Osteocyte (in vitro differentiated cells): ENCODE measurements at places on chromosomes 2 and 18.

DNA sequence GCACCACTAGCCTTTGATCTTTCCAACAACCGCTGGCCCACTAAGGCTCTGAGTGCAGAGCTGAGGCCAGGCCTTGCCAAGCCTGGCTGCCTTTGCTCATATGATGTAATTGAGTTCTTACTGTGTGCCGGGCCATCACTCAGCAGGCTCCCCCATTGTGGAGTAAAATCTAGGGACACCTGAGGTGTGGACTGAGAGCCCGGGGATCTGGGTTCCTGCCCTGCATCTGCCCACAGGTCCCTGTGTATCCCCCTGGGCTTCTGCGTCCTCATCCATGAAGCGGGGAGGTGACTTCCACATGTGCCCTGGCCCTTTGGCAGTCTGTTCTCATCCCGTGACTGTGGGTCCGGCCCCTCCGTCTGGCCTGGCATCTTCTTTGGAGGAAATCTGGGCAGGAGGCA, 33.8 kb downstream of the GREB1 start:
- no peak for DNase-seq

GRCh38 chr2:8511868-8512612, 169.8 kb upstream of the ID2 start:
- DNase-seq, result no peak

- no peak for DNase-seq
Measured at GRCh38 chr18:61435064-61435652, 101.9 kb downstream of the CDH20 start.

DNA sequence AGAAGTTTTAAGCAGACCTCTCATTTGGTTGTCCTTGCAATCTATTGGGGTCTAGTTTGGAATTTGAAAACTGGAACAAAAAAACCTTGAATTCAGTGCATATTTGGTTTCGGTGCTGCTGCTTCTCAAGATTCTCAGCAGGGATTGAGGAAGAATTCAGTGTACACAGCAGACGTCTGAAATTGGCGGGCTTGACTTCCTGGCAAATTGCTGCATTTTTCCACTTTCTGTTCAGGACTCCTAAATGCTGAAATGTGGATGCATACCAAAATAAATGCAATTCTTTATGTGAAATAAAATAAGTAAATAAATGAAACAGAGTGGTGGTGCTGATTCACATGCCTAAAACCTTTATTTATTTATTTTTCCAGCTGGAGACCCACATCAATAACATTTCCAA, 332.4 kb upstream of the KYNU start:
- DNase-seq, result no peak

GRCh38 chr18:33350256-33350655, 90.3 kb downstream of the CCDC178 start:
- no peak for DNase-seq

- no peak for DNase-seq
Measured at GRCh38 chr18:48308755-48309575, 100.2 kb downstream of the ZBTB7C start.
